H4 (cell line): ENCODE measurements at places on chromosomes 16 and 17. TPM values are rescaled to one million over a fixed set of nuclear protein-coding genes. Genes with fewer than 3 reads are reported as not detected.

DNA sequence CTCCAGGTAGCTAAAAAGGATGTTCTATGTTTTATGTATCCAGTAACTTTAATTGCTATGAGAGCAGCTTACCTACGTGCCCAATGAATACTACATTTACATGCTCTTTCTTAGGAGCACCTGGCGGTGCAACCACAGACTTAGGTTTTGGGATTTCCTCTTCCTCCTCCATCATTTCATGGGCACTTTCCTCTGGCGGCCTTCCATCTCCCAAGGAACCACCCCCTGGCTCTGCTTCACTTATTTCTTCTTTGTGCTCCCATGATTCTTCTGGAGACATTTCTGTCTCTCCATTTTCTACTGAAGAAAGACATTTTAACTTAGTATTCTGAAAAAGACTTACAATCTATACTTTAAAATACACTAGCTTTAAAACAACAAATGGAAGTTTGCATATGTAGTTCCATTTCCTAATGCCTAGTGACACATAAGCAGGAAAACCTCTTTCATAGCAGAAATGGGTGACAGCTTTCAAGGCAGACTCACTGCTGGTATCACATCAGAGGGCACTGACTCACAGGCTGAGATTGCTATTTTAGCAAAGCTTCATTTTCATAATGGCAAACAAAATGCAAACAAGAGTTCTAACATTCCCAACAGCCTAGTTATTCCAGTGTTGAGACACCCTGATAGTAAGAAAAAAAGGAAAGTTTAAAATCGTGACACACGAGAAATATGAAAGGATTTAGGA is 19.1 kb downstream of the GSPT1 start:
- DNase-seq, result no peak

- DNase-seq, result no peak
Measured at GRCh38 chr17:72514891-72515290, 394.1 kb downstream of the SOX9 start.

GRCh38 chr17:63695889-63696288 is 4.0 kb downstream of the LIMD2 start:
- DNase-seq, result no peak

Gene HBA2
- 3.3 TPM in 1 of 2 replicates, not detected in the other for total RNA-seq

GRCh38 chr16:9422762-9423513 is 331.5 kb downstream of the HAPSTR1 start:
- DNase-seq, result no peak

Gene KRTAP9-4
- total RNA-seq, result not detected in 2 replicates
